Thyroid gland (tissue), 4 donors: ENCODE measurements at places on chromosomes 12 and 14.

DNA sequence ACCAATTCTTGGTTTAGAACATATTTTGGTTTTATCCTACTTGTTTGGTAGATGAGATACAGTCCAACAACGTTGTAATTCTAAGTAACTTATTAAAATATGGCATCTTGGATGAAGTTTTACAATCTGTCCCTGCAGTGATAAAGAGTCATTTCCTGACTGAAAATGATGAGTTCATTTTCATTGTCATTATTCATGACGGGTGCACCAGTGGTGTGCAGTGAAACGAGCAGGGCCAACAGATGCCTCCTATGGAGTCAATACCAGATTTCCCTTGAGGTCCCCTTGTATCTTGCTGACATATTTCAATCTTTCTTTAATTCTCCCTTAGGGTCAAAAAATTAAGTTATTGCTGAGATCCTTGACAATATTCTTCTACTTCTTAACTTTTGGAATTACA lies 438.5 kb downstream of the LRIG3 start:
- DNase-seq = no peak

GRCh38 chr14:54440476-54440872 lies 700 bp downstream of the CNIH1 start:
- DNase-seq = no peak

GRCh38 chr14:31858868-31859267 lies 218.2 kb upstream of the ARHGAP5 start:
- no peak for DNase-seq

GRCh38 chr14:51512316-51512715 lies 139.4 kb upstream of the FRMD6 start:
- DNase-seq = no peak

GRCh38 chr14:58362798-58363412 lies 32.8 kb upstream of the TOMM20L start:
- DNase-seq = no peak

DNA sequence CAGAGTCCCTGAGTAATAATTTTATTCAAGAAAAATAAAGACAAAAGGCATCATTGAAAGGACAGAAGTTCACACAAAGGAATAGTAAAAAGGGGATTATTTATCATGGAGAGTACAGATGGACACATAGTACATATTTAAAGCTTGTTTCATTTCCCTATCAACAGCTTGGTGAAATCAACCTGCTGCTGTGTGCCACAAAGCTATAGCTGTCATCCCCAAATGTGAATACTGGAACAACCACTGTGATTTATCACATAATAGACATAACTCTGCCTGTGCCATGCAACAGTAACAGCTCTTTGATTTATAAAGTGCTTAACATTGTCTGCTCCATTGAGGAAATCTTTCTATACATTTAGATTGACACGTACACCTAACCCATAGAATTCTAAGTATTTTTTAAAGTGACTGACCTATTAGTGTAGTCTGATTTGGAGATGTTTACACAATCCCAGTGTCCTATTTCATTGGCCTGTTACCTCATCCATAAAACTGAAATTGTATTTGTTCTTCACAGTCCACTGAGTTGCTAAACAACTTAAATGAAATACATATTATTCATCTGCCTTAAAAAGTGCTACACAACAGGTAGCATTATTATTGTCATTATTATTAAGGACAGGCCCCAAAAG lies 3.3 kb downstream of the NEMF start:
- DNase-seq = no peak

DNA sequence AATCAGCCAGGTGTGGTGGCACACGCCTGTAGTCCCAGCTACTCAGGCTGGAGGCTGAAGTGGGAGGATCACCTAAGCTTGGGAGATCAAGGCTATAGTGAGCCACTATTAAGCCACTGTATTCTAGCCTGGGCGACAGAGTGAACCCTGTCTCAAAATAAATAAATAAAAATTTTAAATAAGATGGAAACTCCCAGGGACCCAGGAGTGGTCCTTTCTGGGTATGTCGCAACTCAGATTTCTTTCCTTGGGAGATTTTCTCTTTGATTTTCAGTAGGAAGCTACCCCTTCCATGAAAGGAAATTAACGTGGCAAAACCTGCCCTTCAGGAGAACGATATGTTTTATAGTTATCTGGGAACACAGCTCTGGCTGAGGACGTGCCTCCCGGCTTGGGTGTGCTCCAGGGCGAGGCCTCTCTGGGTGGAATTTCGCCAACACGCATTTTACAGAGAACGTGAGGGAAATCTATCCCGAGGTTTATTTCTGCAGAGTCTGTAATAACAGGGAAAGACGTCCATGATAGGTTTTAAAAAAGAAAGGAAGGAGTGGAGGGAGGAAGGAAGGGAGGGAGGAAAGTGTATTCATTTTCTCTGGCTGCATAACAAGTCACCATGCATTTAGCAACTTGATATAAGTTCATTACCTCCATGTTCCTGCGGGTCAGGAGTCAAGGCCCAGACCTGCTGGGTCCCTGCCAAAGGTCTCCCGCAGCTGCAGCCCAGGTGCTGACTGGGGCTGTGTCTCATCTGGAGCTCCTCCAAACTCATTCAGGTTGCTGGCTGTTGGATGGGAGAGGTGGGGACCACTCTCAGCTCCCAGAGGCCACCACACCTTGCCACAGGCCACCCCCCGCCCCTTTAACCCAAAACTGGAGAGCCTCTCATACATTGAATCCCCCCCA lies 80.6 kb upstream of the GSC start:
- peak; percentile 7 for DNase-seq

DNA sequence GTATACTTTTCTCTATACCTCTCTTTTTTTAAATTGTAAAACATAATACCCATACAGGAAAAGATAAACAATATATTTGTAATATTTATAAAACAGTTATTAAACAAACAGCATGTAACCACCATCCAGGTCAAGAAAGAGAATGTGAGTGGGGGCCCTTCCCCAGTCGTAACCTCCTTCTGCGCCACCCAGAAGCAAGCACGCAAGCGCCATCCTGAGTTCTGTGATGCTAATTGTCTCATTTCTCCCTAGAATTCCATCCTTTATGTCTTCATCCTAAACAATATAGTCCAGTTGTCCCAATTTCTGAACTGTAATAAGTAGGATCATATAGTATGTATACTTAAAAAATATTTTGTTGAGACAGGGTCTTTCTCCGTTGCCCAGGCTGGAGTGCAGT lies 129.5 kb downstream of the EXOC5 start:
- DNase-seq = no peak

- DNase-seq = no peak
Measured at GRCh38 chr12:122506393-122506938, 5.7 kb upstream of the ZCCHC8 start.

- DNase-seq = no peak
Measured at GRCh38 chr14:58944968-58945356, 243.5 kb upstream of the DAAM1 start.

GRCh38 chr14:68377459-68377858 lies 415.4 kb downstream of the ZFP36L1 start:
- DNase-seq = no peak

DNA sequence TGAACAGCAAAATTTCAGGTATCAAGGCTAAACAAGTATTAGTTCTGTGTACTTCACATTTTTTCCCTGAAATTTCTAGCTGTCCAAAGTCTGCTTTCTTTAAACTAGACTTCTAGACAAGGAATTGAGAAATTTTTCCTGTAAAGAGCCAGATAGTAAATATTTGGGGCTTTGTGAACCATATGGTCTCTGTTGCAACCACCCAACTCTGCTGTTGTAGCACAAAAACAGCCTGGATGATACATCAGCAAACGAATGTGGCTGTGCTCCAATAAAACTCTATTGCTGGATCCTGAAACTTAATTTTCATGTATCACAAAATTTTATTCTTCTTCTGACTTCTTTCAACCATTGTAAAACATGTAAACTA lies 96.0 kb upstream of the SLC38A4 start:
- DNase-seq = no peak

- no peak for DNase-seq
Measured at GRCh38 chr12:94049718-94050117, 98.7 kb upstream of the PLXNC1 start.

- DNase-seq = no peak
Measured at GRCh38 chr12:89138048-89138852, 214.1 kb downstream of the DUSP6 start.

DNA sequence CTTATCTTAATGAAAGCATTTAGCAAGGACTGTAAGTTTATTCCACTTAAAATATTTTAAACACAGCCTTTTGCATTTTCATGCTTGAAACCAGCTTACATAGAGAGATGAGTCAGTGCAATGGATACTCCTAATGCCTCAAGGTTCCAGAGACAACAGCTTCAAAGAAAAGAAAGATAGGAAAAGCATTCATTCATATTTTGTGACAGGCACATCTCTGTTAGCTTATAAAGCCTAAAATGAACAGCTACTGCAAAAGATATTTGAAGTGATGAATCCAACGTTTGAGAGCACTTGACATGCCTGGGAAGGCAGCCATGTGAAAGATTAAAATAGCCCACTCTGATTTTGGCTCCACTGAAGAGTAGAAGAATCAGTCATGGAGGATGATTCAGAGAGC lies 814.5 kb downstream of the RPS29 start:
- DNase-seq = peak; percentile 85

DNA sequence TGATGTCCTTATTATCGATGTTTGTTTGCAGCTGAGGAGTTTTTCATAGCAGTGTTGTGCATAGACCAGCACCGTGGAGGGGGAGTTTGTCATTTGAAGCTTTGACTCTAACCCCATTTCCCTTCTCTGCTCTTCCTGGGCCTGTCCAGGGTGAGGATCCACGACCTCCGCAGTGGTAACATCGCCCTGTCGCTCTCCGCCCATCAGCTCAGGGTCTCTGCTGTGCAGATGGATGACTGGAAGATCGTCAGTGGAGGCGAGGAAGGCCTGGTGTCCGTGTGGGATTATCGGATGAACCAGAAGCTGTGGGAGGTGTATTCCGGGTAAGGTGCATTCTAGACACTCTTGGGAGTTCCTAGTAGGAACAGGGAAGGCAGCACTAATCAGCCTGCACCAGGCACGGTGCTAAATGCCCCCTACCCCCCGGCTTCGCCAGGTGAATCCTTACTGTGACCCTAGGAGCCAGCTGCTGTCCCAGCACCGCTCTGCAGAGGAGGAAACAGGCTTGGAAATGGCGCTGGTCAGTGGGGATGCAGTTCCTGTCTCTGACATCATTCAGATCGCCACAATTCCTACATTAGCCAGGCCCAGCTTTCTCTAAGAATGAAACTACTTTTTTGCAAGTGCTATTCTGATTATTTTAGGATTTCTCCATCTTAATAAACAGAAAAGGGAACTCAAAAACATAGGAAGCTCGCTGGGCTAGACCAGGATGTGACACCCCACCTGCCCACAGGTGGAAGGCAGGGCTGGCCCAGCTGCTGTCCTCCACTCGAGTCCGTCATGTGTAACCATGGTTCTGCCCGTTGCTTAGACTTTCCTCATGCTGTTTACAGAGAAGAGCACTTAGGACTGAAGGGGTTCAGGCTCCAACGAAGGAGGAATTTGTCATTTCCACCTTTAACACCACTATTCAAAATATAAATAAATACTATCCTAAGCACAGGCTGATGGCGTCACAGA lies 74.9 kb downstream of the TESC start:
- peak; percentile 57 for DNase-seq

DNA sequence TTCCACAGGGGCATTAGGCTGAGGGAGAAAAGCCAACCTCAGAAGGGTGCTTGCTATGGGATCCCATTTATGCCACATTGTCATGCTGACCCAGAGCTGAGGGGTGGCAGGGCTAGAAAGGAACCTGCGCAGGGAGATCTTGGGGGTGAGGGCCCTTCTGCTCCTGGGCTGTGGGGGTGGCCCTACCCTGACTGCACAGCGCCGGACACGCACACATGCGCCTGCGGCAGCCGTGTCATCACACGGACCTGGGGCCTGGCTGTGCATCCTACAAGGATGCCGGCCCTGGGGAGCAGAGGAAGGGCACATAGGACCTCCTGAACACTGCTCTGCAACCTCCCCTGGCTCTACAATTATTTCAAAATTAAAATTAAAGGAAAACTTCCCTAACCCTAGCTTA lies 6.9 kb downstream of the CDCA4 start:
- DNase-seq = no peak

DNA sequence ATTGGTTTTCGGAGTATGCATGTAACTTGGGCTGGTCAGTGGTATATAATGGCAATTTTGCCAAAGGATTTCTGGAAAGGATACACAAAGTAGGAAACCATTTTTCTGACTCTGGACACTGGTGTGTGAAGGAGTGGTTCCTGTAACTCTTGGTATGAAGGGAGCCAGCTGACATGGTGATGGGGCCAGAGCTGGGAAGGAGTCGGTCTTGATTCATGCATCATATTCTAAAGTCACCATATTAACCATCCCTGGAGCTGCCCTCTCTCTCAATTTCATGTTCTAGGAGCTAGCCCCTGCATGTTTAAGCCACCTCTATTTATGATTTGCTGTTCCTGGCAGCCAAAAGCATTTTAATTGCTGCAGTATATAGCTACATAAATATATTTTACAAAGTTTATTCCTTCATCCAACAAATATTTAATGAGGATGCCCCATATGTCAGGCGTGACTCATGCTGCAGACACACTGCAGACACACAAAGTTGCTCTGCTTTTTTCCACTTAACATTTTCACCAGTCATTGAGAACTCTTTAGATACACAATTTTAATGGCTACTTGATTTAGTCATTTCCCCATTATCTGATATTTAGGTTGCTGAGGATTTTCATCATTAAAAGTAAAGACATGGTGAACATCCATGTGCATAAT lies 78.7 kb upstream of the PSMC1 start:
- no peak for DNase-seq

DNA sequence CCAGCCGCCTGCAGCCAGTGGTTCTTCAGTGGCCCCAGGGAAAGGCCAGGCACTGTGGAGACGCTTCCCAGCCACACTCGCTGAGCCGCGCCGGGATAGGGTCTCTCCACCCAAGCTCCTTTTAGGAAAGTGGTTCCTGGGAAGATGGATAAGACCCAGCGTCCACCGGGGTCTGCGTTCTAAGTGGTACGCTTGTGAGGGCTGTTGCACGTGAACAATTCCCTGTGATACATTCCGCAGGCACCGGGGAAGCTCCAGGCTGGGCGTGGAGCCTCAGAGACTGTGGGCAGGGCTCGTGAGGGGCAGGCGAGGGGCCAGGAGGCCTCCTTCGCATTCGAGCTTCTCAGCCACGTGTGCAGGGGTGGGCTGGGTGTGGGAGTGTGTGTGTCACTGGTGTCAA lies 48.4 kb downstream of the GALNT9 start:
- DNase-seq = no peak

DNA sequence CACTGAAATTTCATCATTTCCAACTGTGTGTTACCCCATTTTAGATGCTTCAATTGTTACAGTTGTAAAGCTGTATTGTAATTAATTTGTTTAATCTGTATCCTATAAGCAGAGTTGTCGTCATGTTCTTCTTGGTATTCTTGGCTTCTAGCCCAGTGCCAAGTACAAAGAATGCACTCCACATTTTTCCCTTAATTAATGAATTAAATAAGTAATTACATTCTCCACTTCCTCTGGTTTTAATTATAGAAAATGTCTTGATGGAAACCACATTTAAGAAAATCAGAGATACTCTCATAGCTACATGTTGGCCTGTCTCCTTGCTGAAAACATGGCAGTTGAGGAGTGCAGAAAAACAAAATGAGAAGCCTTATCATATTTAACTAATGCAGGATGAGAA lies 746 bp downstream of the DNAI7 start:
- no peak for DNase-seq
